Left kidney (tissue), 8 donors: ENCODE measurements at places on chromosomes 13 and 19.

DNA sequence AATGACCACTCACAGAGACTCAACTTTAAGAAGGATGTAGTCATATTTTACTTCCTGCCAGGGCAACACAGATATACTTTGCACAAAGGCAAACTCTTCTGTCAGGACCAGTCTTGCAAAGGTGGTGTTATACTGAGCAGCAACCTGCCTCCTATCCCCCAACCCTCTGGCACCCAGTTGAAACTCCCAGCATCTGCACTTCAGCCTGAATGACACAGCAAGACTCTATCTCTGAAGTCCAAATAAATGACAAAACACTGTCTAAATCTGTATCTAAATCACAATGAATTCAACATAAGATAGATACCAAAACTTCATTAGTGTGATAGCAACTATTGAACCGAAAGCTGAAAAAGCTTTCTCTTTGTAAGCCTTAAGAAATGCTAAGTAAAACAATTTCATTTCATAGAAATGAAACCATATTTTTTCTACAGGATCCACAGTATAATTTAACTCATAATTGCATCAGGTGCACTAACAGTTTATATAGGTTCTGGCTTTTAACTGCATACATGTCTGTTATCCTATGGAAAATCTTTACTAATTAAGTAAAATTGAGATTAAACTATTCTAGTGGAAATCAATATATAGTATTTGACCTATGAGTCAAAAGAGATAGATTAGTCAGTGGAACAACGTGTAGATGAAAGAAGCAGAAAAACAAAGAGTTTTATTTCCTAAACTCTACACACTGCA lies 163.7 kb downstream of the TBC1D4 start:
- DNase-seq = no peak

DNA sequence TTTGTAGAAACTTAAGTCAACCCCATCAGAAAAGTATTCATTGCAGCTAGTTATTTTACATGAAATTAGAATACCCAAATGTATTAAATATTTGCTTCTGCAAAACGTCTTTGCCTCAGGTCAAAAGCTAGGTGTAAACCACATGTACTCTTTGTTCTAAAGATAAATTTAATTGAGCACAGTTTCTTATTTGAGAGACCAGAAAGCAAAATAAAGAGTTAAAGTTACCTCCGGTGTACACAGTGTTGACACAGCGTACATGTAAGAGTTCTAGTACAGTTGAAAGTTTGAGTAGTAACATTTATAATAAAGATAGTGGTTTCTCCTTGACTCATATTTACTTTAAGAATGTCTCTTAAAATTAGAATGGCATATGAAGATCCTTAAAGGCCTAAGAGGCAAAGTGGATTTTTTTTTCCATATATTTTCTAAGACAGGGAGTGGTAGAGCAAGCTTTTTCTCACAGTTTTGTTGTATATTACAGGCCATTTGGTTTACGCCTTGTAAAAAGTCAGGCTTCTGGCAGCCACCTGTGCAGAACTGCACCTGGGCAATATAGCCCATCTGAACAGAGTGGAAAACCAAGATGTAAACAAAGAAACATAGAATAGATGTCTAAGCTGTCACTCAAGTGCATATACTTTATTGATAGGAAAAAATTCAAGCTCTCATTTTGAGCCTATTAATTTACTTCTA lies 2.9 kb downstream of the LRCH1 start:
- no peak for DNase-seq

GRCh38 chr19:35713904-35714495 lies 3.8 kb upstream of the KMT2B start:
- no peak for DNase-seq

DNA sequence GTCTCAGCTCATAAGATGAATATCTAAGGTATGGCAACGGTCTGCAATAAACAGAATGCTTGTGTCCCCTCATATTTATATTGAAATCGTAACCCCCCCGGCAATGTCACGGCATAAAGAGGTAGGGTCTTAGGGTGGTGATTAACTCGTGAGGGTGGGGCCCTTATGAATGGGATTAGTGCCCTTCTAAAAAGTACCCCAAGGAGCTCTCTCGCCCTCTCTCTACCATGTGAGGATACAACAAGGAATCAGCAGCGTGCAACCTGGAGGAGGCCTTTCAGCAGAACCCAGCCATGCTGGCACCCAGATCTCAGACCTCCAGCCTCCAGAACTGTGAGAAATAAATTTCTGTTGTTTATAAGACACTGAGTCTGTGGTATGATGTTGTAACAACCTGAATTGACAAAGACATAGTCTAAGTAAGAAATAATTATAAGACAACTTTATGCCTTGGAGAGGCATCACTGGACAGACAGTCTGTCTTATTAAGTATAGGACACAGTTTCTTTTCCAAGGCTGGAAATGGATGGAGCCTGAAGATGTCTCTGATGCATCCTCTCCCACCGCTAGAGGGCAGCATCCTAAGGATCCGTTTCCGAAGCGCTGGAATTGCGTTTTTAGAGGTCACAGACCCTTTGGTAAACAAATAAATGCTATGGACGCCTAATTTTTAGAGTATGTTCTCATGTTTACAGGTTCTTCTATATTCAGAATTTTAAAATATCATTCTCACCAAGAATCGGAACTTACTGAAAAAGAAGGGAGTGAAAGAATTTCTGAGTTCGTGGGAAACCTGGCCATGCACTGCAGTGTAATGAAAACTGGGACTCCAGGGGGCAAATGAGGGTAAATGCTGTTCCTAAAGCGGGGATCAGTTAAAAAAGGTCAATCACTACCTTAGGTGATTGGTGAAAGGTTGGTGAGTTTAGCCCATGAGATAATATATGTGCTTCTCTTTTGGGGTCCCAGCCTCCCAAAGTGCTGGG lies 13.3 kb upstream of the LEUTX start:
- DNase-seq = peak; percentile 30

DNA sequence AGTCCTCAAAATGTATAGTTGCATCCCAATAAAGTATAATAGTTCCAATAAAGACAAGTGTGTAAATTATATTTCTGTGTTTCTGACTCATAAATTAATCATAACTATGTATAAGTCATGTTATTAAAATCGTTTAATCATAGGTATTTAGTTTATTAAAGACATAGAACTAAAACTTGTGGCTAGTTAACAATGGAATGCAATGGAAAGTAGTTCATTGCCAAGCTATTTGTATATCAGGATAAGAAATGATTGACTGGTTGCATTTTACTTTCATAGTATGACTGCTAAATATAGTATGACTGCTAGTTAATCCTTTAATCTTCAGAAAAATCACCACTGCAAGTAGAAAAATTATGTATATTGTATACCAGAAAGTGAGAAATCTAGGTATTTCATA lies 16.9 kb downstream of the COG3 start:
- DNase-seq = no peak

GRCh38 chr19:48819366-48819816 lies 8.6 kb upstream of the BCAT2 start:
- no peak for DNase-seq

DNA sequence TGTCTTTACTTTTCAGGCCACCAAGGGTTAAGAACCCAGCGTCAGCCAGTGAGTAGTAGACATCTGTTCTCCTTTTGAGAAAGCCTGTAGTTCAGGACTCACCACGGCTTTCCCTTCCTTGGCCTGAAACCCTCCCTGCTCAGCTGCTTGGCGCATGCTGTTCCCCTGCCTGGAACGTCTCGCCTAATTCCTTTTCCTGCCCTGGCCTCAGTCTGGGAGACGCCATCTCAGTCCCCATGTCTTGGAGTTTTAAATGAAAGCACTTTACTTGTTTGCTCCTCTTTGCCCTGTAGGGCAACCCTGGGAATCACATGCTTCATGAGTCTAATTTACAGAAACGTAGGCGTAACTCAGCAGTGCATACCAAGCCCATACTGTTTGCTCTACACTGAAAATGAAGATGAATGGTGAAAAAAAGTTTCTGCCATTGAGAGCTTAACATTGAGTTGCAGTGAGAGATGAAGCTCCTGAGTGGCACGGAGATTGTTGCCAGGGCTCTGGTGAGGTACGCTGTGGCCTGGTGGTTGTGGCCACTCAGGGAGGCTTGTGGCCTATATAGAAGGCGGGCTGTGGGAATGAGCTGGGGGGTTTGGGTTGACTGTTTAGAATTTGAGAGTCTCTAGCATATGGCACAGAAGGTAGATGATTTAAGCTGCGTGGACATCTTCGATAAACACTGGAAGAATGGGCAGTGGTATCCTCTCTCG lies 52.8 kb downstream of the GATAD2A start:
- DNase-seq = no peak

DNA sequence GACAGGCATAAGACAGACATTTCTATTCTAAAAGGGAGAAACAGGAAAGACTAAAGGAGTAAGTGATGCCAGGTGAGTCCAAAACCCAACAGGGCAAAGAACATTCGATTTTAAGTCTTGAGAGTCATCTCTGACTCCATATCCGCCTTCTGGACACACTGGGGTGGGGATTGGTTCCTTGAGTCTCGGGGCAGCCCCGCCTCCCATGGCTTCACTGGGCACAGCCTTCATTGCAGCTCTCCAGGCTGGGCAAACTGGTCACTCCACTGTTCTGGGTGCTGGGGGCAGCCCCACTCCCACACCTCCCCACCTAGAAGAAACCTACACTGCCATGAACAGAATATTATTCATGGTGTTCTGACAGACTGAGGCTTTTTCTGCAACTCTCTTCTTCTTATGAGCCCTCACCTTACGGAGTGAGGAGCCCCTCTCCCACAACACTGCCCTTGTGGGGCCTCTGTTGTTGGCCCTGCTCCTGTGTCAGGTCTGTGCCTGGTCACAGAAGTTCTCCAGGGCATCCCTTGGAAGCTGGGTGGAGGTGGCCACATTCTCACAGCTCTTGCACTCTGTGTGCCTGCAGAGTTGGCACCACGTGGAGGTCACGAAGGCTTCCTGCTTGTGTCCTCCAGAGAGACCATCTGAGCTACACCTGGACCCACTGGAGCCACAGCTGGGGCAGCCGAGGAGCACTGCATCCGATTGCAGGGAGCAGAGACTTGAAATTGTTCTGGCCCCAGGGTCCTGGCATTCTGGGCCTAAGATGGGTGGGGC lies 95.4 kb downstream of the COL4A2 start:
- no peak for DNase-seq

DNA sequence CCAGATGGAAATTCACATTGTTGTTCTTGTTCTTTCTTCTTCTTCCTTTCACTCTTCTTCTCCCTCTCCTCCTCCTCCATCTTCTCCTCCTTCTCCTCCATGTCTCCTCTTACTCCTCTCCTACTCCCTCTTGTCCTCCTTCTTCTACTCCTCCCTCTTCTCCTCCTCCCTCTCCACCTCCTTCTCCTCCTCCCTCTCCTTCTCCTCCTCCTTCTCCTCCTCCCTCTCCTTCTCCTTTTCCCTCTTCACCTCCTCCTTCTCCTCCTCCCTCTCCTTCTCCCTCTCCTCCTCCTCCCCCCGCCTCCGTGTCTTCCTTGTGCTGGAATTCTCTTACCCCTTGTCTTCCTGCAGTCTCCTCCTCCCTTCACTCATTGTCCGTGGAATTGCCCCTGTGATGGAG lies 18.4 kb downstream of the CABP5 start:
- no peak for DNase-seq

- no peak for DNase-seq
Observed at GRCh38 chr13:41098761-41099160, 33.8 kb downstream of the KBTBD6 start.

DNA sequence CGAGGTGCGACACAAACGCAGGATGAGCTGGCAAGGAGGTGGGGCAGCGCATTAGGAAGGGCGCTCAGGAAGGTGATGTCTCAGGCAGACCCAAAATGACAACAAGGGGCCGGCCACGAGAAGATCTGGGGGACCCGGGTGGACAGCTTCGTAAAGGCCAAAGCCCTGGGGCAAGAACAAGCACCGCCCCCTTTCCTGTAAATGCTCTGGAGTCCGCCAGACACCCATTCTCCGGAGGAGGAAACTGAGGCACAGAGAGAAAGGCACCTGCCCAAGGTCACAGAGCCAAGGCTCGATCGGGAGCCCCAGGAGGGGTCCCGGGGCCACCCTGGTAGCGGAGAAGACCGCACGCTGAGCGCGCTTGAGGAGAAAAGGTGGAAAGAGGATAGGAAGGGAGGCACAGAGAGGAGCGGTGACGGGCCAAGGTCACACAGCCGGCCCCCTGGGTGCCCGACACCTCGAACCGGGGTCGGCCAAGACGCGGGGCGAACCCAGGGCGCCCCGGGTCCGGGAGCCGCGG lies 571 bp downstream of the SAFB2 start:
- DNase-seq = no peak

- no peak for DNase-seq
Observed at GRCh38 chr13:45833663-45834375, 17.7 kb downstream of the SIAH3 start.

DNA sequence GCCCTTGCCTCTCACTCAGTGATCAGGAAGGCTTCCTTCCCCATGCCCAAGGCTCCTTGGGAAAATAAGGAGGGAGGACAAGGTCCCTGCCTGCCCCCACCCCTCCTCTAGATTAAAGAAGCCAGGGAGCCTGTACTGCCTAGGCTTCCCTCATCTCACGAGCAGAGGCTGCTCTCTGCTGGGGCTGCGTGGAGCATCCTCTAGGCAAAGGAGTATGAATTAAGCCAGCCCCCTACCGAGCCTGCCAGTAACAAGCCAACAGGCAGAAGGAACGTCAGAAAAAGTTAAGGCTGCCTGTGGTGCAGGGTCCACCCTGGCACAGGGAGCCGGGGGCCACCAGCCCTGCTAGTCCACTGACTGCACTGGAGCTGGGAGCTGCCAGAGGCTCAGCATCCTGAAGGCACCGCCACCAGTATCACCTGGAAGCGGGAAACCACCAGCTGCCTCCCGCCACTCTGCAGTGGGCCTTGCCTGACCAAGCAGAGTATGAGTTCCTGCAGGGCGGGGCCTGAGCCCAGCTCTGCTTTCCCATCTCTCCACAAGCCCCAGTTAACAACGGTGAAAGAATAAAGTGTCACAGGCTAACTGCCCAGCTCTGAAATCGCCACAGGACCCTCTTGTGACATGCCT lies 6.8 kb downstream of the NAPA start:
- DNase-seq = no peak
